NCI-H2081 treated with DMSO at 0.1 percent for 48 hours (cell line): ENCODE measurements at places on chromosomes 1 and 21.

DNA sequence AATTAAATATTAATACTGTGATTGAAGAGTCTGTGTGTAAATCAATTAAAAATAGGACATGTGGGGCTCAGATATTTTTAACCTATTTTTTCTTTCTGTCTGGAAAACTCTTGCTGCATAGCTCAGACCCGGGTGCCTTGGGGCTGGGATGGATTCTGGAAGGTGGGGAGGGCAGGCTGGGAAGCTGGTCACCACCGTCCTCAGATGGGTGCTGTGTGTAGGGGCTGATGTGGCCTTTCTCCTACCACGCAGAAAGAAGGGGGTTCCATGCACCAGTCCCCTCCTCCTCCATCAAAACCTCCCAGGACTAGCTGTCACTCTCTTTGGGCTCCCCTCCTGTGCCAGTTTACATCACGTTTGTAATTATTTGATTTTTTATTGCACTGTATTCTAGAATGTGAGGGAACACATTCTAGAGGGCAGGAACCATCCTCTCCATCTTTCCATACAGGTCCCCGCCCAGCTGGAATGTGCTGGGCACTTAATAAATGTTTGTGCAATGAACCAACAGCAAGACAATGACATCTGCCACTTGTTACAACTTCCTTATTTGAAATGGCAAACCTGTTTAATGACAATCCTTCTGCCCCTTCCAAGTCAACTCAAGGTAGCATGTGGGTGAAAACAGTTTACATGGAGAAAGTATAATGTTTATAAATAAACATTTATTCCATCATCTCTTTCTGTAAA lies 104.3 kb downstream of the EDEM3 start:
- no peak for DNase-seq

DNA sequence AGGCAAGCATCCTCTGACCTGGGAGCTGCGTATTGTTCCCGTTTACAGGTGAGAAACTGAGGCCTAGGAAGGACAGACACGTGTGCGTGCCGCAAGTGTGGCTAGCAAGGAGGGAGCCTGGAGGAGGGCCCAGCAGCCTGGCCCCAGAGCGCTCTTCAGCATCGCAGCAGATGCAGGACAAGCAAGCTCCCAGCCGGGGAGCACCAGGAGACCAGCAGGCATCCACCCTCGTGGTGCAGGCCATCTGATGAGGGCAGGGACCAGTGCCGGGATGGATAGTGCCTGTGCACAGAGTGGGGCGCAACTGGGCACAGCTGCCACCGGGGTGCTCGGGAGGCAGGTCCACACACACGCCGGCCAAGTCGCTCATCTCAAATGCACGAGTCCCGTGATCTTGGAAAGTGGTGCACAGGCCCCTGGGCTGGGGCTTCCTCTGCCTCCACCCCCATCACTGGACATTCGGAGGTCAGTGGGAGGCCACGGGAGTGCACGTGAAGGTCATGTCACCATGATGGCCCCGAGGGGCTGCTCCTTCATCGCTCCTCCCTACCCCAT lies 55.1 kb downstream of the COL18A1 start:
- DNase-seq = no peak

DNA sequence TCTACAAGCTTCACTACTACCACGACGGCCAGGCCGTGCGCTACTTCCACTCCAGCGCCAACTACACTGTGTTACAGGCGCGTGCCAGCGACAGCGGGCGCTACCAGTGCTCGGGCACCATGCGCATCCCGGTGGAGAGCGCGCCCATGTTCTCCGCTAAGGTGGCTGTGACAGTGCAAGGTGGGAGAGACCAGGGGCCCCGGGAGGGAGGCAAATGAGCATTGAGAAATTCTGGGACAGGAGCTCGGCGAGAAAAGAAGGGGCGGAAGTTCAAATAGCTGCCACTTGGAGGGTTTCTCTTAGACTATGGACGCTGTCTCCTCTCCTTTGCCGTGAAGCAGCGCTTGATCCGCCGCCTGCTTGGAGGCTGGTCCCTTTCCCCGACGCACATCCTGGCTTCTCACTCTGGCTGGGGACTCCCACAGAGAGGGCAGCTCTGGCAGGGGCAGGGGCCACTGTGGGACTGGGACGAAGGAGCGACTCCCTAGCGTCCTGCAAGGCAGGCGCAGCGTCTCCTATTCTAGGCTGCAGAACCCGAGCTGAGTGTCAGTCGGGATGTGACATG lies 4.6 kb downstream of the FCRLB start:
- DNase-seq = no peak

- no peak for DNase-seq
These were observed 8.4 kb downstream of the SLC1A7 start for GRCh38 chr1:53134042-53134485.

GRCh38 chr1:179038528-179039281 lies 13.0 kb downstream of the FAM20B start:
- no peak for DNase-seq

- DNase-seq = no peak
These were observed 142.9 kb upstream of the WNT4 start for GRCh38 chr1:22285549-22286396.

DNA sequence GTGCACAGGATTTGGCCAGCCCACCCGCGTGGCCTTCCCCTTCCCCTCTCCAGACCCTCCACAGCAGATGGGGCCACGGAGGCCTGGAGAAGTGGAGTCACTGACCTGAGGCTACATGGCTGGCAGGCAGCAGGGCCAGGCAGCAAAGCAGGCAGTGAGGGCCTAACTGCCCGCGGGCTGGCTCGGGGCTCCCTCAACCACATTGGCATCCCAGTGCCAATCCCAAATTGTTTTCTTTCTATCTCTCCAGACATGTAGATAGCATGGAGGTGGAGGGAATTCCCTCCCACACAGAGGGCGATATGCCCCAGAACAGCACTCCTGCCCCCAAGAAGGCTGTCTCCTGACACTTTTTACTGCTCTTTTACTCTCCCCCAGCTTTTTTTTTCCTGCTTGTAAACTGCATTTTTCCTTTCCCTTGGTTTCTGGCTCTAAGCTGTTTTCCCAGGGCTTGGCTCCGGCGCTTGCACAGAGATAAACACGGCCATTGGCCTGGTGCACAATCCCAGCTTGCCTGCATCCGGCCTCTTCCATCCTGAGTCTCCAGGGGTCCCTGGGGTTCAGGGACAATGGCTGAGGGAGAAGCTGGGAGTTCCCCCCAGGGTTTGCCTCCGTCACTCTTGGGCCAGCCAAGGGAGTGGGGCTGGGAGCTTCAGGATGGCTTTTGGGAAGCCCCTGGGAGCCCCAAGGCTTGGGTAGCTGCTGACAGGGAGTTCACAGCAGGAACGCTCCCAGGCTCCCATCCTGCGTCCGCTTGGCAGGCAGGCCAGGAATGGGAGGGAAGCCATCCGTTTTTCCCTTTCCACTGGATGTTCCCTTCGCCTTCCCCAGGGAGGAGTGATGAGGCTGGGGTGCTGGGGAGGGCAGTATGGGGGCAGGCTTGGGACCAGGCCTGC lies 7.0 kb downstream of the EPHX1 start:
- no peak for DNase-seq

DNA sequence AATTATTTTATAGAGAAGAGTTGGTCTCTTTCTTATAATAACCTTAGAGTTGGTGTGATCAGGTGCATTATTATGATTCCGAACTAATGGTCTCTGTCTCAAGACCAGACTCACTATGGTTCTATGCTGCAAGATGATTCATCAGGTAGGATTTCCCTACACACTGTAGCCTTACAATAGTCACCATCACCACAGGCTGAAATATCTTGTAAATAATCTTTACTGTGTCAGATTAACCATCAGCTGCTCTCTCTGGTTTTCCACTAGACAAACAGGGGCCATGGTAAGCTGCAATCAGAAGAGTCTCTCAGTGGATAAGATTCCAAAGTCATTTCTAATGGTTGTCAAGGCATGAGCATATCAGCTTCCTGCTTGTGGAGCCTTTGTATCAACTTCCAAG lies 4.4 kb upstream of the GBP4 start:
- no peak for DNase-seq

- DNase-seq = no peak
These were observed 51.2 kb downstream of the XKR8 start for GRCh38 chr1:28010969-28011368.

DNA sequence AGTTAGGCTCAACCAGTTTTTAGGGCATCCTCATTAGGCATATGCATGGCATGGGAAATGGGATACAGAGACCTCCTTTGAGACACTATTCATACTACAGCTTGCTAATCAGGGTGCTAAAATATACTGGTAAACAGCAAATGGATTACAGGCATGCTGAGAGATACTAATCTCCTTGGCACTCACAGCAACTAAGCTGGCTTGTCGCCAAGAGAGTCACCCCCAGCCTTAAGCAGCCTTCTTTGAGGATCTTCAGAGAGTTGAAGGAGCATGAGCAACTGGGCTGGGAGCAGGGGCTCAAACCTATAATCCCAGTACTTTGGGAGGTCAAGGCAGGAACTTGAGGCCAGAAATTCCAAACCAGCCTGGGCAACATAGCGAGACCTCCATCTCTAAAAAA lies 120.1 kb upstream of the NR5A2 start:
- no peak for DNase-seq

DNA sequence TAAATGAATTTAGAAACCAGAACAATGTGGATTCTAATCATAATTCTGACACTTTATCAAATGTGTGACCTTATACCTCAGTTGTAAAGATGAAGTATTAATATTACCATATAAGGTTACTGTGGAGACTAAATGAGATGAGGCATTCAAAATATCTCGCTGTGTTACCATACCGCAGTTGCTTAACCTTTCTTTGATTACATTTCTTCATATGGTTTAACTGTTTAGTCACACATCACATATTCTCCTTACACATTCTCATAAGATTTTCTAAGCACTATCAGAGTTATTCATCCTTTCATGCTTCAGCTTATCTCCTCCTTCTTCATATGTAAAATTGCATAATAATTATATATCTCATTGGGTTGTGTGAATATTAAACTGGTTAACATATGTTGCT lies 88.9 kb downstream of the LRRC53 start:
- DNase-seq = no peak
